Suprapubic skin (tissue), 4 donors: ENCODE measurements at places on chromosomes 12 and 14. TPM values are rescaled to one million over a fixed set of nuclear protein-coding genes. Genes with fewer than 3 reads are reported as not detected.

DNA sequence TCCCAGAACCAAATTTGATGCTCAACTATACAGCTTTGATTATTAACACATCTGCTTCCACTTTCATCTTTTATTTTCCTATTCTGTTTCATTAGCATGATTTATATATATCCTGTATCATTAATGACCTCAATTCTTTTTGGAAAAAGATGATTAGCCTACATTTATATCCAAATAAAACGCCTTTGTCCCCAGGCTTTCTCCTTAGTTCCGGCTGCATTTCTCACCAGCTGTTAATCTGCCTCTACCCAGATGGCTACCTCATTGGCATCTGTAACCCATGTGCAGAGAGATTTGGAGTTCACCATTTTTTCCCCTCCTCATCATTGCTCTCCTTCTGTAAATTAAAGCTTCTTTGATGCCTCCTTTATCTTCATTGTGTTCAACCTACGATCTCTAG lies 336.8 kb upstream of the RGS6 start:
- peaks cover 8% of the 10 kb centered on the region for H3K4me1 ChIP-seq
- no peak overlapping the region for H3K27ac ChIP-seq
- no peak overlapping the region for H3K4me3 ChIP-seq
- DNase-seq = no peak
- H3K27me3 ChIP-seq = no peaks in the 10 kb centered on the region
- H3K36me3 ChIP-seq = no peaks in the 10 kb centered on the region

- peak overlapping the region; percentile 82 for H3K27ac ChIP-seq
- DNase-seq = no peak
- peak overlapping the region; percentile 18 for H3K4me3 ChIP-seq
- no peaks in the 10 kb centered on the region for H3K36me3 ChIP-seq
Observed at GRCh38 chr12:12505544-12506495, 56.8 kb downstream of the DUSP16 start.

GRCh38 chr12:77940011-77940423 lies 109.3 kb downstream of the NAV3 start:
- peaks cover 13% of the 10 kb centered on the region for H3K4me1 ChIP-seq
- no peak overlapping the region for H3K4me3 ChIP-seq
- H3K27me3 ChIP-seq = no peaks in the 10 kb centered on the region

GRCh38 chr14:59297071-59297776 lies 108.8 kb downstream of the DAAM1 start:
- no peak overlapping the region for H3K27ac ChIP-seq
- peaks cover 35% of the 10 kb centered on the region for H3K4me1 ChIP-seq
- no peak overlapping the region for H3K4me3 ChIP-seq

DNA sequence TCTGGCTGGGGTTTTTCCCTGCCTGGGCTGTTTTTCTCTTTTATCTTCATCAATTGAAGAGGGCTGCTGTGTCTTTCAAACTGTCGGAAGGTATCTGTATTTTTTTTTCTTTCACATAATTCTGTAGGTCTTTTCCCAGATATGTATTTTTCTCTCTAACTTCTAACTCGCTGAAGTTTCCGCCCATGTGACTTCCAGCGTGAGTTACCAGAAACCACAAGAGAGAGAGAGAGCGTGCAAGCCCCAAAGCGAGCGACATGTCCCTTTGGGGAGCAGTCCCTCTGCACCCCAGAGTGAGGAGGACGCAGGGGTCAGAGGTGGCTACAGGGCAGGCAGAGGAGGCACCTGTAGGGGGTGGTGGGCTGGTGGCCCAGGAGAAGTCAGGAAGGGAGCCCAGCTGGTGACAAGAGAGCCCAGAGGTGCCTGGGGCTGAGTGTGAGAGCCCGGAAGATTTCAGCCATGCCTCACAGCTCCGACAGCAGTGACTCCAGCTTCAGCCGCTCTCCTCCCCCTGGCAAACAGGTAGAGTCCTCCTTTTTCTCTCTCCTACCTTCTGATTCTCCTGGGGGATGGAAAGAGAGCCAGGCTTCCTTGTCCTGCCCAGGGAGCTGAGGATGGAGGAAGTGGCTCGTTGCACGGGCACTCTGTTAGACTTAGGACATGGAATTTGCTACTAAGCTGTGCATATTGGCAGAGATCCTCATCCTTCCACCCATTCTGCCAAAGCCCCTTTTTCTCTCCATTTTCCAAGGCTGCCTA lies at the start of gene BATF:
TSS of gene BATF (plus strand) at position 246 of the 759 bp plus-strand sequence. CDS start at position 460, 214 bp downstream.
- H3K4me3 ChIP-seq = peak within 1 kb of the TSS; percentile 42
- H3K27me3 ChIP-seq = peaks cover 9% of the 10 kb centered on the region
- H3K4me1 ChIP-seq = peaks cover 3% of the 10 kb centered on the region
- H3K27ac ChIP-seq = peak within 1 kb of the TSS; percentile 61
- no peak for DNase-seq

KRT79 gene
- 48.8 TPM for total RNA-seq

RND1 gene
- total RNA-seq = 1.1 TPM

CCDC197 gene
- not detected for total RNA-seq

NPAS3 gene
- total RNA-seq = 0.45 TPM

BICDL1 gene
- 129 TPM for total RNA-seq
